Kidney tubule cell (primary cell): ENCODE measurements at places on chromosomes 5 and 9.
A peak's percentile ranks its signal among the peaks of the same experiment; 100 is the strongest.

DNA sequence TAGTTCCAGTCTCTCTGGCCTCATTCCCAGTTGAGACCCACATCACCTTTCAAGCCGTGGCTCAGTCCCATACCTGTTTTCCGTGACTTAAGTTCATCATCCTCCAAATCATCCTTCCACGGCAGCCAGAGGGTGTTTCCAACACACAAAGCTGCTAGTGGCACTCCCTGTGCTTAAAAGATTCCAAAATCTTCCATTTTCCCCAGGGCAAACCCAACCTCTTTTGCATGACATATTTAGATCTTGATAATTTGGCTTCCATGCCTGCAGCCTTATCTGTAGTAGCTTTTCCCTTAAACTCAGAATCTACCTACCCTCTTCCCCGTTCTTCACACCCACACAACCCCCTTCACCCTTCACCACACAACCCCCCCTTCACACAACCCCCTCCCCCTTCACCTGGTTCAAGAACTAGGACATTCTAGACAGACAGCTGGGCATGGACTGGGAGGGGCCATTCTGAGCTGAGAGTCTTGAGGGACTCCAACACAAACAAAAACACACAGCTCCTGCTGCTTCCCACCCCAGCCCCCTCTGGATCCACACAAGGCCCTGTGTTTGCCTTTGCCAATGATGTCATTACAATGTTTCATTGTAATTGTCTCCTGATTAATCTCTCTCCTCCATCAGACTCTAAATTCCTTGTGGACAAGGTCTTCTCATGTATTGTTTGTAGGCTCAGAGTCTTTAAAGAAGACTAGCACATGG, 268.2 kb downstream of the SH3GL2 start:
- no peak for DNase-seq

DNA sequence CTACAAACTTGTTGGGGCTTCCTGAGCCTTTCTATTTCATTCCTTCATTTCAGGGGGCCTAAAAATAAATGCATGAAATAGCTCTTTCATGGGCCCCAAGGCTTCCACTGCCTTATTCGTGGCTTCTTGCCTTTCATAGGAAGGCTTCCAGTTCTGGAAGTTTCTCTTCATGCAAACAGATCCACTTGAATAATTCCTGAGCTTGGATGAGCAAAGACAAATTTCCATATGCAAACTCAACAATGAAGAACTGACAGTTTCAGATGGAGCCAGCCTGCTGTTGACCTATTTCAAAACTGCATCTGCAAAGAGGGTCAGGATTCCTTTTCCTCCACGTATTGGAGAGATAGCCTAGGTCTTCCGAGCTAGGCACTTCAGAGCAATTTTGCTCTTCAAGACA, 142.1 kb downstream of the MLLT3 start:
- no peak for DNase-seq

GRCh38 chr5:141508798-141509611, 20.1 kb downstream of the PCDHGC5 start:
- DNase-seq = peak; percentile 96

DNA sequence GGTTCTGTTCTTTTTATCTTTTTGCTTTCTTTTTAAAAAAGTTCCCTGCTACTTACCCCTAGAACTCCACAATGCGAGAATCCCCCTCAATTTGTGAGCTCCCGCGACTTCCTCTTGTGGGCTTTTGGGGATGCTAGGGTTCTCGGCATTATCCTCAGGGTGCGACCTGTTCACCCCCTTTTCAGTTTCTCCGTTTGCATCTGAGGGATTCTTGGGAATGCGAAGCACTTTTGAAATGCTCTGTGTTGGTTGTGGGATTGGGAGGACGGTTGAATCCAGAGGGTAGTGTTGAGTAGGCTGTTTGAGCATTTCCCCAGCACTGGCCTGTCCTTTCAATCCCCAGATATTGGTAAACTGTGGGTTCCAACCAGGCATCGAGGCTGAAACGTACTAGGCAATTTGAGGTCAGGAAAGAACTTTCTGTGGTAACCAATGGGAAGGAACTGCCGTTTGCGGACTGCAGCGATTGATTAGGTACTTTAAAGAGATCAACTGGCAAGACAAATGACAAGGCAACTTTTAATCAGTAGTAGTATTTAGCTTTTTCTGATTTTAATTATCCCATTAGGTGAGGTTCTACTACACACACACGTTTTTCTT, 415 bp downstream of the XRCC4 start:
- DNase-seq = no peak

DNA sequence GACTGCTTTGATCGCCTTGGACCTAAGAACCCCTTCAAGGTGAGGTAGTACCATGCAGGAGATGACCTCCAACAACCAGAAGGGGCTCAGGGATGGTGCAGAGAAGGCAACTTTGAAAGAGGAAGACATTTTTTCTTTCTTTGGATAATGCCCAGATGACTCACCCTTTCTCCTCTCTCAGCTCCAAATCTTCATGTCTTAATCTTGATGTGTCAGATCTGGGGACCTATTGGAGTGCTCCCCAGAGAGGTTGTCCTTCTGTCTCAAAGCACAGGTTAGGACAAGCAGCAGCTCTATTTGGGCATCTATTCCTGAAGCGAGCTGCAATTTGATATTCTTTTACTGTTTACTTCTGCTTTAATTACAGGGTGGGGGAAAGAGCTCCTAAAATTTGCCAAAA, 229.9 kb upstream of the MAP3K1 start:
- DNase-seq = peak; percentile 35

DNA sequence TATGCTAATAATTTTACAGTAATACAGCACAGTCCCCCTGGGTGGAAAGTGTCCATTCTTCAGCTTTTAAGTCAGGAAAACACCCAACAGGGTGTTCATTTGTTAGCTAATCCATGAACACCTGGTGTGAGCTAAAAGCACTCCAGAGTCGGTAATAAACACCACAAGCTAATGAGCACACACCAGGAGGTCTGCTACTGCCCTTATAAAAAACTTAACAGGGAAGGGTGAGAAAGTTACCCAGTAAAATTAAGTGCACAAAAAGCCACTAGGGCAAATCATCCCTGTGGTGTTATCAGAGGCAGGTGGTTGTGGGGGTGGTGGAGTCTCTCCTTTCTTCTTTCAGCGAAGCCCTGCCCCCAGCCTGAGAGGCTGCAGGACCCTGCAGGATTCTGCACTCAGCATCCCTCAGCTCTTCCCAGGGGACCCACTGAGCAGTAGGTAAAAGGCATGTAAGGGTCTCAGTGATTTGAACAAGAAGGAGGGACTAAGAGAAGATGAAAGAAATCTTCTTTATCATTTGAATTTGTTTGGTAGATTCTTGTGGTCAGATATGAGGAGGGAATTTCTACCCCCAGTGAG, 14.4 kb downstream of the GDNF start:
- no peak for DNase-seq
